ENCODE measurements at places on chromosomes 3 and 15. TPM values are rescaled to one million over a fixed set of nuclear protein-coding genes. Genes with fewer than 3 reads are reported as not detected.

DNA sequence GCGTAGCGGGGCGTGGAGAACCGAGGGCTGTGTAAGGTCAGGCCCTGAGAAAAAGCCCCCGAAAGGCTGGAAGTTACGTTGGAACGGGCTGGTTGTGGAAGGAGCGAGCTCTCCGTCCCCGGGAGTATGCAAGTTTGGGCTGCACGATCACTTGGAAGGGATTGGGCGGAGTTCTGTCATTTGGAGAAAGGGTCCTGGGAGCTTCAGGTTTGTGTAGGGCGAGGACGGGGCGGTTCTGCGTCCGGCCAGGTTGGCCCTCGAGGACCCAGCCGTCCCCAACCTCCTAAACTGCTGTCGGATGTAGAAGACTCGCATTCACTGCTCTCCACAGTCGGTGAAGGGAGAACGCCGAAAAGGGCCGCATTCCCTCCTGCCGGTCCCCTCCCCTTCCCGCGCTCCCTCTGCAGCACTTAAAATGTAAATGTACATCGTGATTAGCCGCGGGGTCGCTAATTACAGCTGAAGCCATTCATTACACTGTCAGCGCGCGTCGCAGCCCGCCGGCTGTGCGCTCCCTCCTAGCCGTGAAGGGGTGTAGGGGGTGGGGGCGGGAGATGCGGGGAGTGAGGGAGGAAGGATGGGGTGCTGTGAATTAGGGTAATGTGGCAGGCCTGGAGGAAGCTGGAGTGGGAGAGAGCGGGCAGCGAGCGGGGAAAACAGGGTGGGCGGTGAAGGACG, 2.5 kb upstream of the RPP25 start:
- DNase-seq = no peak

PDCD7 gene
- polyA plus RNA-seq = 25.7 TPM

DNA sequence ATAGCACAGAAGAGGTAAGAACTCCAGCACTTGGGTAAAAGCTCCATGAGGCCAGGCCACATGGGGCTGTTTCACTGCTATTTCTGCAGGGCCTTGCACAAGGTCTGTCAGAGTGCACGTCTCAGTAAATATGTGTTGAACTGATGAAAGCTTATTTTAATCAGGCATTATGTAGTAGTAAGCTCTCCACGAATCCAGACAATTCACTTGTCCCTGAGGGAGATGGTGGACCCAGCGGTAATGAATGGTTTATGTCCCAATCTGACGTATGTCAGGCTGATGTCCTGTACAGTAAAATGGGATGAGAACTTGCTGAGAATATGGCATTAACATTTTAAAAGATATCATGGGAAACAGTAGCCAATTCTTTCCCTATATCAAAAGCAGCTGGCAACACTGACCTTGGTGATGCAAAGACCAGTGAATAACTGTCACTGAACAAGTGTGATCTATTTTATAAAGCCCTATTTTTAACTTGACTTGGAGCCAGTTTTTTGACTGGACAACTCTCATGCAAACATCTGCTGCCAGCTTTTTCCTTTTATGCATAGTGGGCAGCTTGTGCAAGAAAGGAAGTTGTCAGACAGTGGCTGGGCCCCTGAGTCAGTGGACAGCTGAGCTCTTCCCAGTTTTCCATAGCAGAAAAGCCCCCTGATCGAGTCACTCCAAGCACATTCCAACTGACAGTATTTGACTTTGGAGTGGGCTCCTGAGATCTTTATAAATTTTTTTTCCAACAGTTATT, 519.8 kb upstream of the MDFIC2 start:
- no peak for DNase-seq

DNA sequence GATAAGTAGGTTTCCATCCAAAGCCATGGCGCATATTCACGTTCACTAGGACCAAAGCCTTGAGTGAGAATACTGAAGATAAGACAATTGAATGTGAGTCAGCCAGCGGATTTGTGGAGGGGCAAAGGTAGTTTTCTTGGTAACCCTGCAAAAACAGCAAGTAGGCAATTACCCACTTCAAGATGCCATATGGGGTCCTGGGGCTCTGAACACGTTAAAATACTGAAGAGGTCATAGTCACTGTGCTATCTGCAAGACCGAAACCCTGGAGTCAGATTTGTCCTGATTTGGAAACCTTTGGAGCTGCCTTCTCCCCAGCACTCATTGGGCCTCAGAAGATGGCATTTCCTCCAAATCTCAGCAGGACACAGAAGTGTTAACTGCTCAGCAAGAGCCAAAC, 646.9 kb upstream of the LMCD1 start:
- no peak for DNase-seq

DNA sequence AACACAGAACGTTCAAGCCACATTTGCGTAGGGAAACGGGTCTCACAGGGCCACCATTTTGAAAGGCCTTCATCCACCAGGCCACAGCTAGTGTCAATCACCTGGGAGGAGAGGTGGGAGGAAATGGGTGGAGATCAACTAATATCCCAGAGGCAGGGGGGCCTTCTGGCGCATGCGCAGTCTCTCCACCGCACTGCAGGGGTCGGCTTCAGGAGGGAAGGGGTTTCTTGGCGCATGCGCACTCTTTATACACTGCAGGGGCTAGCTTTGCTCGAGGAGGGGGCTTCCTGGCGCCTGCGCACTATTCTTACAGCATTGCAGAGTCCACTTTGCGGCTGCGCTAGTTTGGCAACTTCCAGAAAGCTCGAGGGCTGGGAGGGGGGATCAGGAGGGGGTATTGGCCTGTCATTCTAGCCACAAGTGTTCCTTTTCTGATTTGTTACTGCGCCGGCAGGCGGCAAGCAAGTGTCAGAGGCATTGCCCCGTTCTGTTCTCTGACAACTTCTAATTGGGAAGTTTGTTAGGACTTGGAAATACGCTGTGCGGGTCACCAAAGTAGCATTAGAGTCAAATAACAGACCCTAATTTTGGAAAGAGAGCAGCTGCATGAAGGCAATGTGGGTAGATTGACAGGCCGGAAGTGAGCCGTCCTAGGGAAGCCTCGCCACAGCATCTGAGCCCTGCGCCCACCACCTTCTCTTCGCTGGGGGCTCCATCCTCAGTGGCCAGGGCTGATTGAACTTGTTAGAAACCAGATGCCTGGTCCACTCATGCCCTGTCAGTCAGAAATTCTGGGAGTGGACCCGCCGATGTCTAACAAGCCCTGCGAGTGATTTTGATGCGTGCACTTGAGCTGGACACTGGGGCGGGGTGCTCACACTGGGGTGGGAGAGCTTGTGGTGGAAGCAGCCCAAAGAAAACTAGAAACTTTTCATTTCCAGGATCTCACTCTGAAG, 173.5 kb upstream of the NDN start:
- DNase-seq = no peak

DNA sequence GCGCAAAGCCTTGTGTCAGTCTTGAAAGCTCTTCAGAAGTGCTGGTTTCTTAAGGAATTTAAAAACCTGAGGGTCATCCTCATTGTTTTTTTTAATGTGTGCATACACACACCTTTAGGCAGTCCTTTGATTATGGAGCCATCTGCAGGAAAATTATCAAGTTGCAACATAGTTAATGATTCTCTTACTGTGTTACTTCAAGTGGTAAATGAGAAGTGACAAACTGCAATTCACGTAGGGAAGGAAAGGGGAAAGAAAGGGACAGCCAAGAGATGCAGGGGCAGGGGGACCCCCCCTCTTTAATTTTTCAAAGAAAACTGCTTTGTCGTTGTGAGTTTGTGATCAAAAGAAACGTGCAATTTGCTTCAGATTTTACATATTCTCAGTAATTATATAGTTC, 162.4 kb upstream of the CGNL1 start:
- DNase-seq = peak; percentile 51

DNA sequence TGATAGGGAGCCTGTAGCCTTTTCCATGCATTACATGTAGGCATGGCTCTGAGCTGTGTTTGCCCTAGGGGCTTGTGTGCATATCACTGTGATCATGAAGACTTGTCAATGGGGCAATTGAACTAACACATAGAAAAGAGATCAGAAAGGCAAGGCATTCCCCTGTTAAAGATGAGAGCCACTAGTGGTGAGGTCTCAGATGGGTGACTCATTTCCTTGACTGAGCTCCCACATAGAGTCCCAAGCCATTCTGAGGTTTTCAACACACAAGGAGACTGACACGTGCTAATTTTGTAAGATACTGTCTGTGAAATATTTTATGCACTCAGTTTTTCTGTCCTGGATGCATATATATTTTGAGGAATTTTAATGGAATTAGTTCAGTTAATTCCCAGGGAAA, 53.8 kb downstream of the SAMMSON start:
- no peak for DNase-seq

- no peak for DNase-seq
Observed at GRCh38 chr15:29105151-29105854, 164.3 kb downstream of the NSMCE3 start.

GRCh38 chr15:56916825-56917477, 1.5 kb upstream of the TCF12 start:
- no peak for DNase-seq

Measured in hindlimb muscle (tissue), 1 donor.